RWPE1 (cell line): ENCODE measurements at places on chromosomes 12 and 14.

DNA sequence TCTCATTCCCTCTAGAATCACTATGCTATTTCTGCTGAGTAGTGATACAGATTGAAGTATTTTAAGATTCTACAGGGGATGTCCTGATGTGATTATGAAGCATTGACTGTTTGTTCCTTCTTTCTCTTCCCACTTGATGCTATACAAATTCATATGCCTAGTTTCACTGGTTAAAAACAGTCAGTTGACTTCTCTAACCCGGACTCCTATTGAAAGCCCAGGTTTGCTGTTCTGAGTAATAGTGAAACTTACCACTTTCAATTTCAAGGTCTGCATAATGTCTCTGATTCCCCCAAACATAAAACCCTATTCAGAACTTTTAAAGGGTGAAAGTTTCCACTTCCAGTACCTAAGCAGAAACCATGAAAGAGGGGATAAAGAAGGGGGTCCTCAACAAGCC lies 117.7 kb upstream of the RPL10L start:
- no peak for DNase-seq

DNA sequence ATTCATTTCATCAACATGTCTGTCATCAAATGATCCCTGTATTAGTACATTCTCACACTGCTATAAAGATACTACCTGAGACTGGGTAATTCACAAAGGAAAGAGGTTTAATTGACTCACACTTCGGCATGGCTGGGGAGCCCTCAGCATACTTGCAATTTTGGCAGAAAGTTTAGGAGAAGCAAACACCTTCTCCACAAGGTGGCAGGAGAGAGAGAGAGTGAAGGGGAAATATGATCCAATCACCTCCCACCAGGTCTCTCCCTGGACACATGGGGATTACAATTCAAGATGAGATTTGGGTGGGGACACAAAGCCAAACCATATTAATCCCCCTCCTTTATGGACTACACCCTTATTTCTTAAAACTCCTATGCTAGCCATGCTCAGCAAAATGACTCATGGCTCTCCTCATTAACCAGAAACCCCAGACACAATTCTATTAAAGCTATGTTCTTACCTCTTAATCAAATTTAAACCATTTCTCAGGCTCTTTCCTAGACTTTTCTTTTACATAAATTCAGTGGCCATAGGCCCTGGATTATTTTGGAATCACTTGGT lies 932.3 kb downstream of the FLRT2 start:
- no peak for DNase-seq

DNA sequence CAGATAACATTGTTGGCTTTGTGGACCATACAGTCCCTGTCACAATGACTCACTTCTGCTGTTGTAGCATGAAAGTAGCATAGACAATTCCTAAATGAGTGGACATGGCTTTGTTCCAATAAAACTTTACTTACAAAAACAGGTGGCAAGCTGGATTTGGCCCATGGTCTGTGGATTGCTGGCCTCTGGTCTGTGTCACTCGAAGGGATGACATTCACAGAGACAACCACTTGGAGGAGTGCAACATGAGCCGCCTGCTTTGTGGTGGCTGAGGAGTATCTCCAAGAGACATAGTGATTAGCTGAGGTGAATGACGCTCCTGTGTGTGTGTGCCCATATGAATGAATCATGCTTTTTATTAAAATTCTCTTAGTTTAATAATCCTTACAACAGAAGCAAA lies 81.3 kb upstream of the NRXN3 start:
- DNase-seq = no peak

GRCh38 chr12:116091579-116091978 lies 185.9 kb downstream of the MED13L start:
- no peak for DNase-seq

- DNase-seq = no peak
Observed at GRCh38 chr12:45408729-45409114, 192.8 kb downstream of the ANO6 start.

GRCh38 chr14:71273366-71273765 lies 366.1 kb downstream of the PCNX1 start:
- no peak for DNase-seq

- no peak for DNase-seq
Observed at GRCh38 chr12:98410356-98410755, 105.0 kb upstream of the TMPO start.

GRCh38 chr12:69935651-69936100 lies 110.6 kb downstream of the MYRFL start:
- no peak for DNase-seq

DNA sequence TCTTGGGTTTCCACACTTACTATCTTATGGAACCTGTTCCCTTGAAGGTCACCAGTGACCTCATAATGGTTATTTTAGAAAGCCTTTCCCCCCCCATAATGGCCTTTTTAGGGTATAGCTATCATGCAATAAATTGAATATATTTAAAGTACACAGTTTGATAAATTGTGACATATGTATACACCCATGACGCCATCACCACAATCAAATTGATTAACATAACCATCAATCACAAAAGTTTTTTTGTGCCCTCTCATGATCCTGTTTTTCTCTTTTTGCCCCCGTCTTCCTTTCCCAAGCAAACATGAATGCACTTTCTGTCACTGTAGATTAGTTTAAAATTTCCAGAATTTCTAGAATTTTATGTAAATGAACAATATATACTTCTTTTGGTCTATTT lies 28.7 kb upstream of the OR4E1 start:
- DNase-seq = no peak

GRCh38 chr12:75065482-75065881 lies 144.2 kb downstream of the KCNC2 start:
- no peak for DNase-seq

GRCh38 chr12:117439531-117440001 lies 78.1 kb upstream of the NOS1 start:
- no peak for DNase-seq

DNA sequence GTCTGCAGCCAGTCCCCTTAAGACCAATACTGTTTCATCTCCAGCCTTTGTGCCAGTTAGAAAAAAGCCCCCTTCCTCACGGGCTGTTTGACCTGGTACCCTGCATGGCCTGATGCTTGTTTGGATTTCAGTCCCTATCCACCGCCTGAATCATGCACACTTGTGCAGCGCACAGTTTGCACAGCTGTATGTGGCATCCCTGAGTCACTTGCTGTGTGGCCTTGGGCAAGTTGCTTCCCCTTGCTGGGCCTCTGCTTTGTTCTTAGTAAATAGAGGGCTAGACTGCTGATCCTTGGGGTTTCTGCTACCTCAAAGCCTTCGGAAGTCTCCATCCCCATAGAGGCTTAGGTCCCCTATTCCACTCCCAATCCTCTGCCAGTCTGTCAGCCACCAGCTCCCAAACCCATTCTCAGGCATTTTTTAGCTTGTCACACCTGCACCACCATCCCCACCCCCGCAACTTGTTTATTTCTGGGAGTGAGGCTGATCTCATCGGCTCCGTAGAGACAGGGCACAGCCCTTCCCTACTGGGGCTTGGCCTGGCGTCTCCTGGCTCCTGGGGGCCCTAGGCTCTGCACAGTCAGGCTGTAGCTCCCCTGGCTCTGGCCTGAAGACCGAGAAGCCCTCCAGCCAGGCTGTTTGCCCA lies 8.8 kb downstream of the KRT80 start:
- no peak for DNase-seq
